Stimulated activated CD8-positive, alpha-beta memory T cell treated with anti-CD3 and anti-CD28 coated beads, Interleukin-12 subunit alpha, Interleukin-12 subunit beta, amount 100 ng/mL, for 1 hour (primary cell): ENCODE measurements at places on chromosomes 3 and 15.

DNA sequence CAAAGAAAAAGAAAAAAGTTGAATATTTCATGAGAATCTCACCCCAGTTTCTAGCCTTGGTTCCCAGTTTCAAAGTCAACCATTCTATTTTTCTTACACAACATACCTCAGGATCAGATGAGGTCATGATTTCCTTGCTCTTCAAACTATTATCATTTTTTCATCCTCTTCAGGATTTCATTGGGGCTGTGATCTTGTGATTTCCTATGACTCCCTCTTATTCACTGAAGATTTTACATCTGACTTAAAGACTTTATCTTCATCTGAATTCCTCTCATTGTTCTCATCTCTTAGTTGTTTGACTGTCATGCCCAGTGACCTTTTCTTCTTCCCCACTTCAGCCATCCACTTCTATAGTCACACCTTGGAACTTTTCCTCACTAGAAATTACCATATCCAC, 3.1 kb upstream of the C3orf33 start:
- no peak for DNase-seq

GRCh38 chr3:71502066-71502625, 81.4 kb downstream of the FOXP1 start:
- no peak for DNase-seq

DNA sequence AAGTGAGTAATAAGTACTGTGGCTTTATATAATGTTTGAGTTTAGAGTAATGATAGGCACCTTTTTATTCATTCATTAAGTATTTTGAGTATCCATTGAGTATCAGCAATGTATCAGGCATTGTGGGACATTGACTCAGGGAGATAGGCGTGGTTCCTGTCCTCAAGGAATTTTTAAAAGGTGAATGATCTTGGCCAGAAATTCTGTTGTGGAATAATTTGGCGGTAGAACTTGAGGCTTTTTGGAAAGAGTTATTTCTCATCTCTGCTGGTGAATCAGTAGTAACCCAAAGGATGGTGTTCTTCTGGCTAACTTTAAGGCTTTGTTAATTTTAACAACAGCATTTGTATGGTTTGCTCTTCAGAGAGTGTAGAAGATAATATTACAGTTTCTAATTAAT, 2.0 kb downstream of the RAB7A start:
- no peak for DNase-seq

- no peak for DNase-seq
Measured at GRCh38 chr15:66779331-66780009, 77.4 kb downstream of the SMAD6 start.

DNA sequence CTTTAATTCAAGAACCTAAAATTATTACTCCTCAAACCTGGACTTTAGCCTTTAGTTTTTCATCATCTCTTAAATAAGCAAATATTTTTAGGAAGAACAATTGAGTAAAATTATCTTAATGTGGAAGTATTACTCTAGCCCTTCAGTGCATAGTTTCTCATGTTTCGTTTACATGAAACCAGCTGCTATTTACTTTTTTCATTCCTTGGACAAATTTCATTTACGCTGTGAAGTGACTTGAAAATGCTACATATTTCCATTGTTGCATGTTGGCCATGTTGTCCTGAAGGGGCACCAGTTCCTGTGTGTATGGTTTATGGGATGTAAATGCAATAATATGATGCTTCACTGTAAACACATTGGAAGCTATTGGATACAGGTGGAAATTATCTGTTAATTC, 49.9 kb downstream of the SLC25A26 start:
- DNase-seq: no peak

- no peak for DNase-seq
Measured at GRCh38 chr3:182973047-182973446, 7.3 kb downstream of the DCUN1D1 start.

- no peak for DNase-seq
Measured at GRCh38 chr3:181252631-181253030, 263.1 kb upstream of the DNAJC19 start.

DNA sequence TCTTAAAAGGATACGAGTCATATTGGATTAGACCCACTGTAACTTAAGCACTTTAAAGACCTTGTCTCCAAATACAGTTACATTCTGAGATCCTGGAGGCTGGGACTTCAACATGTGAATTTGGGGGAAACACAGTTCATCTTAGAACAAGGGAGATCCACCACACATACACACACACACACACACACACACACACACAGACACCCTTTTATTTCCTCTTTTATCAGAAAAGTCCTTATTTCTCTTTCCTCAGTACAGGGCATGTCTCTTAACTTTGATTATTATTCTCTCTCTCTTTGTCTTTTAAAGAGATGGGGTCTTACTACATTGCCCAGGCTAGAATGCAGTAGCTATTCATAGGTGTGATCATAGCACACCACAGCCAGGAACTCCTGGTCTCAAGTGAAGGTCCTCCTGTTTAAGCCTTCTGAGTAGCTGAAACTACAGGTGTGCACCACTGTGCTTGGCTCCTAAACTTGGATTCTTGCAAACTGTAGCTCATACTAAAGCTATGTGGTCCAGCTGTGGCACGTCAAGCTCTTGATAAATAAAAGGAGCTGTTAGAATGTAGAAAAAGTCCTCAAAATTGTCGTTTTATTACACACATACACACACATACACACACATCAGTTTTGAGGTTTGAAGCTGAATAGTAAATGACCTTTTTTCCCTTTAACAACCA, 7.4 kb downstream of the GOLM2 start:
- no peak for DNase-seq

DNA sequence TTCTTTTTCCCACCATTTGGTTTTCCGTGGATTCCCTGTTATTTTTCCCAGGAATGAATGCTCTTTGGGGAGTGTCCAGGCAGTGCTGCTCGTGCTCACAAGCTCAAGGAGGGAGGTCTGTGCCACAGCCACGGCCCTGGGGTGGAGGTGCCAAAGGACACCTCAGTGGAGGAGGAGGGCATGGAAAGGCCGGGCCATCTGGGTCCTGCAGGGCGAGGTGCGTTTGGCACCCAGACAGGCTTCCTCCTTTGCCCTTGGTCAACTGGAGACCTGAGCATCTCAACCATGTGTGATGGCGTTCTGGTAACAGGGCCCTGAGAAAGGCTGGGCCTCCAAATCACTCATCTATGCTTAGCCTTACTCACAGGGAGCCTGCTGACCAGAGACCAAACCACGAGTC, 25.4 kb downstream of the KY start:
- no peak for DNase-seq

GRCh38 chr3:4228295-4228694, 74.9 kb upstream of the SETMAR start:
- no peak for DNase-seq

GRCh38 chr3:145983101-145983500, 177.9 kb downstream of the PLOD2 start:
- DNase-seq: no peak

- no peak for DNase-seq
Measured at GRCh38 chr3:191008074-191008473, 145.6 kb upstream of the GMNC start.

DNA sequence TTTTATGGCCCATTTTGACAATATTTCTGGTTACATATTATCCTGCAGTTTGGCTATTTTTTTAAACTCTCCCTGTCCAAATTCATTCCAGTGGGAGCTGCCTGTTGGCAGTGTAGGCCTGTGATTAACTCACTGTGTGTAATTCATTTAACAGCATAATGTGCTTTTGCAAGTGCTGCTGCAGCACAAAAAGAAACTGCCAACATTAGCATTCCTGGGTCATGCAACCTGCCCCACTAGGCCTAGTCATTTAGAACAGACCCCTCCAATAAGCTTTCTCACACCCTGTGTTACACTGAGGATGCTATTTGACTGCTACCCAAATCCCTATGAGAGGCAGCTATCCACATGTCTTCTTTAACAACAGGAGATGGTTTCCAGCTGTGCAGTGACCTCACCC, 251.2 kb upstream of the UBE2E2 start:
- DNase-seq: no peak

DNA sequence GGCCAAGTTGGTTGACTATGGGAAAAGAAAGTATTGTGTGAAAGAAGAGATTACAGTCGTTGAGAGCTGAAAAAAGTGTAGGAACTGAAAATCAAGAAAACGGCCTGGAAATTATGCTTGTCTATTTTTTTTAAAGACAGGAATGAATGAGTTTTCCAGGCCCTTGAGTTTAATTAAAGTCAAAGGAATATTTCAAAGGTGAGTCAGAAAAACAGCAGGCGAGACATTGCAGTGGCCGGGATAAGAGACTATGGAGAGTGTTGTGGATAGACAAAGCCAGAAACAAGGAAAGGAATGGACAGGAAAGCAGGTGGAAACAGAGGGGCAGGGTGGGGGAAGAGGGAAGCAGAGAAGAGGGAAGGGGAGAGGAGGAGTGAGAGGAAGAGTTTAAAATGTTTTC, 275.1 kb upstream of the LRTM1 start:
- DNase-seq: no peak

DNA sequence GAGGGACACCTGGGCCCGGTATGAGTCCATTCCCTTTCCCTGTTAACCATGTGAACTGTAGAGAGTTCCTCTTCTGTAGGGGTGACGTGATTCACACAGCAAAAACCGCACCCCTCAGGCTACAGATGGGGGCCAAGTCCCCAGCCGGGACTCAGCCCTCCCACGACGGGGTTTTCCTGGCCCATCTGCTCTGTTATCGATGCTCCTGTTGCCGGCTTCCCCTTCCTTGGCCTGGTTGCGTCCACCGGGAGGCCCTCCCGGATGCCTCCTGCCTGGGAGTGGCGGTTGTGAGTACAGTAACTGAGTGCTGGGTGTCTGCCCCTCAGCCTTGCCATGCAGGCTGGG, 817 bp upstream of the PLXNA1 start:
- peak; percentile 30 for DNase-seq

- no peak for DNase-seq
Measured at GRCh38 chr3:29268651-29269050, 12.2 kb upstream of the RBMS3 start.

DNA sequence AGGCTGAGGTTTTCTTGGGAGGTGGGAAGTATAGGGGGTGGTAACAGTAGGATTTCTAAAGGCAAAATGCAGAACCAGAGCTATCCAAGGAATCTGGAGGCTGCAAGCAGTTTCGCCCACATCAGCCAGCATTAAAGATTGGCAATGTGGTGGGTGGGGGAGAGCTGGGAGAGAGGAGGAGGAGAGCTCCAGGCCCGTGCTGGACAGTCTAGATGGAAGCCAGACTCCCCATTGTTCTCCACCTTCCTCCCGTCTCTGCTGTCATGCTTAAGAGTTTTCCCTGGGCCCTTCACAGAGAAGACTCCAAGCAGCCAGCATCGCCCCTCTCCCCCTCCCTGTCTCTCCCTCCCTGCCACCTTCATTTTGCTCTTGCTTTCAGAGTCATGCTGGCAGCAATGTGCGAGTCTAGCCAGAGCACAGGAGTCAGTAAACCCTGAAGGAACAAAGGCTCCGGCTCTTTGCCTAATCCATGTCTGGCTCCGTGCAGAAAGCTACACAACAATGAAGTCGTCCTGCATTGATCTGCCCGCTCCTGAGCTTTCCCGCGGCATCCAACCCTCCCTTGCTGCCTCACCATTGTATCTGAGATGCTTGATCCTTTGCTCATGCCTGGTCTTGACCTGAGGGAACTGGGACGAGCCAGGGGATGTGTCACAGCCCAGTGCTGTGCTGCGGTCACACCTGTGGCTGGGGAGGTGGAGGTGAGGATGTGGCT, 282.9 kb downstream of the NTRK3 start:
- DNase-seq: no peak

DNA sequence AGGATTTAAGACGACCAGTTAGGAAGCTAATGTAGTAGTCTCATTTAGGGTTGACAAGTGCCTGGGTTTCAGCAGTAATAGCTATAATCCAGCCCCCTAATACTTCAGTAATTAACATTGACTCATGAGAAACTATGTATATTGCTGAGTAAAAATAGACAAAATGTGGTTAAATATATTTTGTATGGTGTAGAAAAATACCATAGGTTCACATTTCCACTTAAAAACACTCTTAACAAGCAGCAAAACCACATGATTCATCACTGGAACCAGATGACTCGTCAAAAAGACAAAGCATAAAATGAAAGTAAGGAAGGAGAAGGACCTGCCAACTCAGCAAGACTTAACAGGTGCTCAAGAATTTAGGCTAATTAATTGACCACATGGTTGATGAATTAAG, 288.9 kb downstream of the EFHB start:
- DNase-seq: no peak

GRCh38 chr15:63019511-63020109, 22.9 kb upstream of the TPM1 start:
- DNase-seq: no peak

GRCh38 chr3:156093964-156094363, 26.4 kb upstream of the KCNAB1 start:
- DNase-seq: no peak

GRCh38 chr3:25427155-25427554, 908 bp upstream of the RARB start:
- no peak for DNase-seq

GRCh38 chr3:10510086-10510742, 4.8 kb upstream of the ATP2B2 start:
- no peak for DNase-seq

DNA sequence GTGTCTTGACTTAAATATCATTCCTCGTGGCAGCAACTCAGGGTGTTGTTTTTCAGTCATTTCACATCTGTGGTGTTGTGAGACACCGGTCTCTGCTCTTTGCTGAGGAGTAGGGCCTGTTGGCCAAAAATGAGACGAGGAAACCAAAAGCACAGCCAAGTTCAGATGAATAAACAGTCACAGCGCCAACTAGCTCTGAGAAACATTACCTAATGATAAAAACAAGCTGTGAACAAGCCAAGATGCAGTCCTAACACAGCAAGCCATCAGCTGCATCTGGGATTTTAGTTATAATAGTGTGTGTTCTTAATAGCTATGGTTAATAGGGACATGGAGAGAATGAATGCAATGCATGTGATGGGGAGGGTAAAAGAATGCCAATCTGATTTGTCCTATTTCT, 843.4 kb upstream of the DPPA4 start:
- no peak for DNase-seq

GRCh38 chr3:48847053-48847503, 596 bp downstream of the PRKAR2A start:
- DNase-seq: peak; percentile 15

- no peak for DNase-seq
Measured at GRCh38 chr3:171878461-171879225, 35.5 kb downstream of the TMEM212 start.

- no peak for DNase-seq
Measured at GRCh38 chr15:37794947-37795346, 139.5 kb upstream of the TMCO5A start.

DNA sequence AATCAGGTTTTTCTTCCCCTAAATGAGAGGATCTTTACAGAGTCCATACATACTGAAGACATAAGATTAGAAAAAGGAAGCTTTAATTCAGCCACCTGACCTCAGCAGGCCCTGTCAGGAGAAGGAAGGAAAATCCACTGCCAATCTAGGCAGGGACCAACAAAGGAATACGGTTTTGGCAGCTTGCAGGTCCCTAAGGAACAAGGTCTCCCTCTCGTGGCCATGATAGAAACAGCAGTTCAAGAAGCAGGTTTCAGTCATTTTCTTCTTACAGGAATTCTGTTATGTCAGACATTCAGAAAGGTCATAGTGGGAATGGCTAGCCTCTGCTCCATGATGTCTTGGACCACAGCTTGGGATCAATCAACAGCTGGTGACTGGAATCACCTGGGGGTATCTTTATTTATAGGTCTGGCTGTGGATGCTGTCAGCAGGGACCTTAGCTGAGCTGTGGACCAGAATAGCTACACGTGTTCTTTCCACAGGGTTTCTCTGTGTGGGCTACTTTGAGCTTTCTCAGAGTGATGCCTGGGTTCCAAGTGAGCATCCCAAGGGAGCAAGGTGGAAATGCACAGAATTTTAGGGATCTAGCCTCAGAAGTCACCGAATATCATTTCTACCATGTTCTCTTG, 9.4 kb upstream of the CMSS1 start:
- peak; percentile 15 for DNase-seq

GRCh38 chr15:98611808-98612207, 36.5 kb upstream of the IGF1R start:
- DNase-seq: no peak

GRCh38 chr15:19899021-19899824, 642.4 kb downstream of the GOLGA6L6 start:
- DNase-seq: no peak
